Bronchus fibroblast of lung (primary cell): ENCODE measurements at places on chromosomes 5 and 9. TPM values are rescaled to one million over a fixed set of nuclear protein-coding genes. Genes with fewer than 3 reads are reported as not detected.

Gene SUB1
- total RNA-seq, result 80.1 and 141 TPM in 2 replicates

Gene ADGRV1
- total RNA-seq, result 0.17 TPM in 1 of 2 replicates, not detected in the other

Gene TRPM6
- under 0.01 TPM in 2 replicates for total RNA-seq

Gene FGFR4
- 8.8 and 9.1 TPM in 2 replicates for total RNA-seq

Gene OSTF1
- total RNA-seq, result 40.0 and 40.3 TPM in 2 replicates

Gene CAPSL
- total RNA-seq, result 0.30 and 1.3 TPM in 2 replicates

Gene DAB2IP
- 9.8 and 10.1 TPM in 2 replicates for total RNA-seq

Gene TMC1
- 0.45 TPM in 1 of 2 replicates, not detected in the other for total RNA-seq

Gene ZBED3
- total RNA-seq, result 1.5 and 2.2 TPM in 2 replicates

Gene PHYKPL
- total RNA-seq, result 17.2 and 18.3 TPM in 2 replicates

Gene LCN1
- not detected in 2 replicates for total RNA-seq

Gene IPO11
- 14.1 and 14.3 TPM in 2 replicates for total RNA-seq

Gene CENPK
- total RNA-seq, result 16.1 and 22.7 TPM in 2 replicates

Gene ARID3C
- not detected in 2 replicates for total RNA-seq

Gene PCA3
- total RNA-seq, result not detected in 2 replicates

Gene EGFL7
- 2.1 and 2.4 TPM in 2 replicates for total RNA-seq

Gene AGXT2
- not detected in 2 replicates for total RNA-seq

Gene HNRNPK
- 534 and 552 TPM in 2 replicates for total RNA-seq

Gene BAAT
- total RNA-seq, result under 0.01 TPM in 1 of 2 replicates, not detected in the other

Gene IFNA2
- total RNA-seq, result not detected in 2 replicates

Gene CCL21
- total RNA-seq, result not detected in 2 replicates

Gene GALNT10
- total RNA-seq, result 17.3 and 18.0 TPM in 2 replicates

Gene PCDHGC5
- 0.17 and 0.30 TPM in 2 replicates for total RNA-seq

Gene PCDHGA6
- 0.67 and 1.0 TPM in 2 replicates for total RNA-seq

Gene C9orf50
- 0.50 TPM in 1 of 2 replicates, not detected in the other for total RNA-seq

Gene CDC20B
- total RNA-seq, result not detected in 2 replicates

Gene RNF20
- 18.3 and 19.2 TPM in 2 replicates for total RNA-seq

Gene CDX1
- not detected in 2 replicates for total RNA-seq

Gene DAB2
- total RNA-seq, result 44.7 and 54.3 TPM in 2 replicates

Gene TAS2R1
- total RNA-seq, result not detected in 2 replicates

Gene STPG3
- not detected in 2 replicates for total RNA-seq

Gene SPATA31C1
- total RNA-seq, result not detected in 2 replicates

Gene ADRA1B
- 1.0 and 2.4 TPM in 2 replicates for total RNA-seq

Gene ZNF169
- 1.2 TPM in 2 replicates for total RNA-seq

Gene SLC25A2
- total RNA-seq, result not detected in 2 replicates

Gene PCDHGB1
- total RNA-seq, result 0.30 and 0.34 TPM in 2 replicates

Gene PCDHGB4
- total RNA-seq, result 4.0 and 4.4 TPM in 2 replicates

Gene GPR151
- not detected in 2 replicates for total RNA-seq

Gene MYO10
- 15.6 and 16.8 TPM in 2 replicates for total RNA-seq

Gene SMIM32
- not detected in 2 replicates for total RNA-seq

Gene FLT4
- under 0.01 and 0.45 TPM in 2 replicates for total RNA-seq

Gene GHR
- 1.0 and 1.3 TPM in 2 replicates for total RNA-seq

Gene FAXDC2
- total RNA-seq, result 3.1 and 4.7 TPM in 2 replicates

Gene ERMP1
- 4.0 and 5.0 TPM in 2 replicates for total RNA-seq
